Left colon (tissue), 2 donors: ENCODE measurements at places on chromosomes 7 and 10.

DNA sequence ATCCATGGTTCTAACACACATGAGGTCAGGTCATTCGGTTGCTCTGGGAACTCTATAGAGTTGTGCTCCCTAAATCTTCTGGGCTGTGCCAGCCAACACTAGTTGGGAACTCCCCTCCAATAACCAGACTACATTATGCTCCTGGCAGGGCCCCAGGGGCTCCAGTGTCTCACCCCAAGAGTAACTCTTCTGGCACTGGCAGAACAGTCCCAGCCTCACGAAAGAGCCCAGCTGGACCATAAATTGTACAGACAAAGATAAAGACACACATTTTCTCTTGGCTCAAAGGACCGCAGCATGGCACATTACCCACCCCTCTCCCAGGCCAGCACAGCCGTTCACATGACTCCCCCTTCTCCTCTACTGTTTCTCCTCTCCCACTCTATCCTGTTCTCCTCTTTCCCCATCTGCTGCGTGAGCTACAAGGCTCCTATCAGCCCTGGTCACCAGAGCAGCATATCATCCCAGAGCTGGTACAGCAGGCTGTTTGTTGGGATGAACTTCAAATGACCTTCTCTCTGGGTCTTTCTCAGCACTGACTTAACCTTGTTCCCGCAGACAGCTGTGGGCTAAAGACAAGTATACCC lies 230.6 kb downstream of the PLXNA4 start:
- DNase-seq = no peak

DNA sequence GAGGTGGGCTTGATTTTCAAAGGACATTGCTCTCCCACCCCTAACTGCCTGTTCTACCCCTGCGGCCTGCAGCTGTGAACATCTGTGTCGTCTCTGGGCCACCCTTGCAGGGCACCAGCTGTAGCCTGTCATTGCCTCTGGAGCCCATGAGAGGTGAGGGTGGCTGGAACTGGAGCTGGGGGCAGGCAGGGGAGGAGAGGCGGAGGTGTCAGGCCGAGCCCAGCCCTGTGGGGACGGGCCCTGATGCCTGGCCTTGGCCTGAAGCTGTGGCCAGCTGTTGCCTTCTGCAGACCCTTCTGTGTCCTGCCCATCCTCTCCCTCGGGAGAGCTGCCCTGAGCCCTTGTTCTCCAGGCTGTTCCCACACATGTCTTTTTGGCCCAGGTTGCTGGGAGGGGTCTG lies 44.5 kb downstream of the PALD1 start:
- DNase-seq = no peak

DNA sequence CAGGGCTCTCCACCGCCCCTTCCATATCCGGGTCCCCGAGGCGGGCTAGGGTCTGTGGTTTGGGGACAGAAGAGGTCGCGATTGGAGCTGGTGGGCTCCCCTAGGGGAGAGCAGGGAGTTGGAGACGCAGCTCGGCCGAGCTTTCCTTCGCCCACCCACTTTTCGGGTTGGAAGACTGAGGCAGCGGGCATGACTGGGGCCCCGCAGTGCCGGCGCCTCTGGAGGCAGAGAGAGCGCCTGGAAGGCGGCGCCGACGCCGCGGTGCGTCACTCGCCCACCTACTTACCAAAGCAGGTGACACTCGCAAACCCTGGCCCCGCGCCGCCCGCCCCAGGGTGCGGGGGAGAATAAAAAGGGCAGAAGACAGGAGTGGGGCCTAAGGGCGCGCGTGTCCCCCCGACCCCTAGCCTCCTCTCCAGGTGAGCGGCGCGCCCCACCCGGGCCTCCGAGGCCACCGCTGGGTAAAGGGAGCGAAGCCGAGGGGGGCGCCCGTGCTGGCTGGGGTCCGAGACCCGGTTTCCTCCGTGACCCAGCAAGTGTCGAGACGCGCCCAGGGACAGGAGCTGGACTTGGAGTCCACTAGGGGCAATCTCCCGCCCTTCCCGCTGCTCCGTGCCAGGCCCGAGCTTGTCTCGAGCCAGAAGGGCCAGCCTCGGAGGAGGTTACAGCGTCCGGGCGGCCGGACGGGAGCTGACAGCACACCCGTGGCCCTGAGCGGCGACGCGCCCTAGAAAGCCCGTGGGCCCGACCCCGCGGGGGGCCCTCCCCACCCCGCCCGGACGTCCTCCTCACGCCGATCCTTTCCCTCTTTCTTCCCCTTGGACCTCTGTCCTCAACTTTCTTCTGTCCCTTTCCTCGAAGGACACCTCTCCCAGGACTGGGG lies 34.4 kb upstream of the GRID1 start:
- DNase-seq = peak; percentile 63

- DNase-seq = no peak
These were observed 98.0 kb upstream of the GATA3 start for GRCh38 chr10:7956508-7956907.

GRCh38 chr10:78783753-78784152 lies 285.0 kb upstream of the ZMIZ1 start:
- DNase-seq = no peak

DNA sequence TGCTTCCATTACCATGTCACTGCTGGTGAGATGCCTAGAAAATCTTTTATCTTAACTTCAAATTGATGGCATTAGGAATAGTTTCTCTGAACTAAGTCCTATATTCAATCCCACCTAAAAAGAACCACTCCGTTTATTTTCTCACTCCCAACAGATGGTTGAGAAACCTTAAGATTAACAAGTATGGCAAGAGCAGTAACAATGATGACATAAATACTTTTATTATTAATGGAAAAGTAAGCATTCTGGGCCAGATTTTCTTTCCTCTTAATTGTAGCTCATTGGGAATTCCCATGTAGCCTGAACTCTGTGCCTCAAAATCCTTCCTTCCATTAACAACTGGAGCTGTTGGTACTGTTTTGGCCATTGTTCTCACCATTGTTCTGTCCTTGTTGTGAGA lies 21.1 kb upstream of the FAM13C start:
- no peak for DNase-seq

GRCh38 chr7:36058020-36058592 lies 94.9 kb upstream of the EEPD1 start:
- DNase-seq = no peak

DNA sequence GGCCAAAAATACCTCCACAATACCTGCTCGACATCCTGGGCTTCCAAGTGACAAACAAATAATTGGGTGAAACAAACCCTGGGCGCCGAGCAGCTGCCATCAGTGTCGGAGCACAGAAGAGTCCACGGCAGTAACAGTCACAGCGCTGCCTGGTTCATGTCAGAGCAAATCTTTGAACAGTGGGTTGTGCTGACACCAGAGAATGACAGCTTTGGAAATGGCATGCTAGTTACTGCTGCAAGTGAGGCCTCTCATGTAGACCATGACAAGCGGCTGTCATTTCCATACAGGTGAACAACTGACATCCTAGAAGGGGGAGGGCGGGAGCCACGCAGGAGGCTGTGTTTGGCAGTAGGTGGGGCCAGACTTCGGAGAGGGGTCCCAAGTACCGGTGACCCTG lies 420.5 kb upstream of the GALNT17 start:
- no peak for DNase-seq
